AG10803 (cell line): ENCODE measurements at places on chromosomes 7 and 10.
A peak's percentile ranks its signal among the peaks of the same experiment; 100 is the strongest.

- DNase-seq: no peak
These were observed 65.9 kb upstream of the MEOX2 start for GRCh38 chr7:15752377-15752776.

DNA sequence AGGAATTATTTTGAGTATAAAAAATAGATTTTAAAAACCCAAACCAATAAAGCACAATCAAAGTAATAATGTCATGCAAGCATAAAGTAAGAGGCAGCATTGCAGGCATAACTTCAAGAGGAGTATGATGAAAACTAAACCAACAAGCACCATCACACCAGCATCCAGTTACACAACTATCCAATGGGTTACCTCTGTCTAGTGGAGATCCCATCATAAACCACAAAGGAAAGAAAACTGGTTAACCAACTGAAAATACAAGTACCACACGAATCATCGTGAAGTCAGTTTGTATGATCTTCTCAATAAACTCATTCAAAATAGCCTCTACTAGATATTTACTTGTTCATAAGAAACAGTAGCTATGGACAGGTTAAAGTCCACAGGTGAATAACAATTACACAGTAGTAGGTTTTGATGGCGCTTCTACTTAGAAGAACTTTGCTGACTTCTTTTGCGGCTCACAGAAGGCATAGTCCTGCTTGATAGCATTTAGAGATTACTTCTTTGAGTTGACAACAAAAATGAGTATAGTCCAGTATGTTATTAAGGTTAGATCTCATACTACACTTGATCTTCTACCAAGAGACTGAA, 116.6 kb downstream of the MICU1 start:
- peak; percentile 48 for DNase-seq

DNA sequence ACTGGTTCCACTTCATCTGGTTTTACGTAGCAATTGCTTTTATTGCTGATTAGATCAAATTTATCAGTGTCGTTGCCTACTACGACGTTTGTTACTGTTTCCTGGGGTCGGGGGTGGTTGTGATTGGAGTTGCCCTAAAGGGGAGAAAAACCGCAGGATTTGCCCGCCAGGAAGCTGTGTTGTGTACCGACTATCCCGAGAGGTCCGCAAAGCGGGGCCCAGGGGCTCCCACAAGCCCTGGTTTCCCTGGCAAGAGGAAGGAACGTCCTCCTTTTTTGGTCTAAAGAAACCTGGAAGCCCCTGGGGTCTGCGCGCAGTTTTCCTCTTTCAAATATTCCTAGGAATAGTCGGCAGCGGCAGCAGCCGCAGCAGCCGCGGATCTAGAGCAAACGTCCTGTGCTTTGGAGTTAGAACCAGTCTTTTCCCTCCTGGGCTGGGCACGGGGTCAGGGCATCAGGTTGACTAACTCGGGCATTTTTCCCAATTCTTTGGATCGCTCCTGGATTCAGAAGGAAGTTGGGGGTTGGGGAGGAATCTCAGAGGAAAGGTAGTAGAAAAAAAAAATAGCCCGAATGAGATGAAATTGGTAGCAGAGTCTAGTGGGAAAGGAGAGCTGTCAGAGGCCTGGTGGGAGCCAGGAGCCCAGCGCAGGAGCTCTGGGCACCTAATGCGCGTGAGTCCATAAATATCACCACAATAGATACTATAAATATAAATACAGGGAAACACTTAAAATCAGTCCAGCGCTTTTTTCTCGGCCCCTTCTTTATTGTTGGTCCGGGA, 4.6 kb downstream of the VAX1 start:
- no peak for DNase-seq

DNA sequence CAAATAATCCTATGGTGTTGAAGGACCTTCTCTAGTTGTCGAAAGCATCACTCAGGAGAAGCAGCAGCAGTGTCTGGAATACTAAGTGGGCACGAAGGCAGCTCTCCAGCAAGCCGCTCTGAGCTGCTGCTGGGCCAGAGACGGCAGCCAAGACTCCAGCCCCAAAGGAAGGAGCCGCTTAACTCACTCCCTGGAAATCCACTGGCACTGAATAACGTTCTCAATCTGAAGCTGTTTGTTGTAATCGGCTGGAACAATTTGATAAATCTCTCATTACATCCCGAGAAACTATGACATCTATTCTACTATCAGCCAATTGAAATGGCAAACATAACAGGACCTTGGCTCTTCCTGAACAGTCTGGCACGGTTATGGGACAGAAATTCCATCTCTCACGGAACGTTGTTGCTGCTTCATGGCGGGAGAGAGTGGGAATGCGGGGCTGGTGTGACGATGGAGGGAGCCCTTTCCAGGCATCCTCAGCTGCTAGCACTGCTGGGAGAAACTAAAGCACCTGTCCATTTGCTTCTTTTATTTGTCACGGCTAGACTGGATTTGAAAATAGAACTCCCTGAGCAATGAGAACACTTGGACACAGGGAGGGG, 331.5 kb upstream of the RNF32 start:
- DNase-seq: no peak

DNA sequence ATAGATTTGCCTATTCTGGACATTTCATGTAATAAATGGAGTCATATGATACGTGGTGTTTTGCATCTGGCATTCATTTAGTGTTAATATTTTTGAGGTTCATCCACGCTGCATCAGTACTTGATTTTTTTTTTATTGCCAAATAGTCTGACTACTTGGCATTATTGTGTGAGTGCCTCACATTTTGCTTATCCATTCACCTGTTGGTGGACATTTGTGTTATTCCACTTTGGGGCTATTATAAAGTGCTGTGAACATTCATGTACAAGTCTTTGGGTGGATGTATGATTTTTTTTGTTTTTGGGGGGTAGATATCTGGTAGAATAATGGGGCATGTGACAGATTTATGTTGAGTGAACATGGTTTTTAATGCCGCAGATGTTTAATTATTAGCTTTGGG, 19.7 kb downstream of the CUL1 start:
- DNase-seq: peak; percentile 25

DNA sequence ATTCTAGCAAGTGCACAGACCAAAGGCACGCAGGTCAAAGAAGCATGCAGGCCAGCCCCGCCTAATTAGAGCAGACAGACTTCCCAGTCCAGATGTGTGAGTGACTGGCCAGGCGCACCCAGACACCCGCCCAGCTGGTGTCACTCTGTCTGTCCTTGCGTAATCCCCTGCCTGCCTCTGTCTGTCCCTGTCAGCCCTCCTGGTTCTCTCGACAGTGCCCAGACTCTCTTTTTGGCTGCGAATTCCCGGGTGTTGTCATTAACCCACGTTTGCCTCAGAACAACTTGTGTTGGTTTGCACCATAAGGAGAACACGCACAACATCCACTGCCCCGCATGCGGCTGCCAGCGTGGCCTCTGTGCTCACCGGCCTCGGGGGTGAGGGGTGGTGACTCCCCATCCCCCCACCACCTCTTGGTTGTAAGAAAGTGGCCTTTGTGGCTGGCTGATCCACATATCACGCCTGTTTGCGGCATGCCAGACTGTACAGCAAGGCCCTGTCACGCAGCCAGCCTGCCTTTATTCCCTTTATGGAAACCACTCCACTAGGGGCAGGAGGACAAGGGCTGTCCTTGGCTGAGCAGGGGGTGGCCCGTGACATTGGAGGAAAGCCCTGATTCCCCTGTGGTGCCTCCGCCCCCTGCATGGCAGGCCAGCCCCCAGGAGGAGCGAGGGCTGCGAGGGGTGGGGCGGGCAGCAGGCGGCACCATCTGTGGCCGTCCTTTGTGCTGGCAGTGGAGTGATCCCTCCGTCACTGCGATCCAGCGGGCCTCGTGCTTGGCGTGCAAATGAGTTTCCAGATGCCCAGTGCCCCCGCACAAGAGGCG, 72.8 kb upstream of the PPIF start:
- peak; percentile 89 for DNase-seq

DNA sequence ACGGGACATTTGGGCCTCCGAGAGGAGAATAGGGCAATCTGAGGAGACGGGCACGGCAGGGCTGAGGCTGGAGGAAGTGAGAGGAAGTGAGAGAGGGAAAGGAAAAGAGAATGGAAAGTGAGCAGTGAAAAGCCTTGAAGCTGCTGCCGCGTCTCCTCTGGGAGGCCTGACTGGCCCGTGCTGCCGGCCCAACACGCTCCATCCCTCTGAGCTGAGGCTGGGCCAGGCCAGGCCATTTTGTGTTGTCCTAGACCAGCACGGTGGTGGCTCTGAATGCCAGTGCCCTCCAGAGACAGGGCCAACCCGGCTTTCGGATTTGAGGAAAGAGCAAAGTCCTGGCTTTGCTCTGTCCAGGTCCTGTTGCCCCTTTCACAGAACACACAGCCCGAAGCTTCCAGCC, 361.1 kb upstream of the SHH start:
- no peak for DNase-seq

DNA sequence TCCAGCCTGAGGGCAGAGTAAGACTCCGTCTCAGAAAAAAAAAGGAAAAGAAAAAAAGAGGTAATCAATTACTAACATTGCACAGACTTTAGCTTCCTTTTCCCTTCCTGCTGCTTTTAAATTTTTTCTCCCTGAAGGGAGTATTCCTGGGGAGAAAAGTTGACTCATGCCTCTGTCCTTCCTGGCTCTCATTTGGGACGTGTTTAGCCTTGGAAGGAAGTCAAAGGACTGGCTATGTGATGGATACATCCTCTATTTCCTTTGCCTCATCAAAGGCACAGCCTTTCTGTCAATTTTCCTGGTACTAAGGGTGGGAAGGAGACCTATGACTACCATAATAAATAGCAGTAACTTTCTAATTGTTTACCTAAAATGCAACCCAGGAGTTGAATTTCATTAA, 77.6 kb downstream of the ITGA8 start:
- DNase-seq: peak; percentile 74

GRCh38 chr10:33772370-33773252, 438.1 kb upstream of the NRP1 start:
- DNase-seq: peak; percentile 3

GRCh38 chr7:159046300-159046699, 98.4 kb downstream of the VIPR2 start:
- DNase-seq: no peak

DNA sequence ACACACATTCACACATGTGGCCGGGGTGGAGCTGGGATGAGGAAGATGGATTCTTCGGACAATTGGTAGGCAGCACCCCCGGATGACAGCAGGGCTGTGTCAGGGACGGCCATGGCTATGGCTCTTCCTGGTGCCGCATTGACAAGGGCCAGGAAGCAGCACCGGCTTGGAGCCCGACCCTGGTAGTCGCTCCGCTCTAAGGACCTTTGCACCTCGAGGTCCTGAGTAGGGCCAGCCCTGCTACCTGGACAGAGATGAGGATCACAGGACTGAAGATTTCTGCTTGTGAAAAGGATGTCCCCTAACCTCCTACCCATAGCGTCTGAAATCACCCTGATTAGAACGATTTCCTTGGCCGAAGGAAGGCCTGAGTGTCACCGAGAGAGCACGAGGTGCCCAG, 134.1 kb downstream of the ADARB2 start:
- DNase-seq: no peak

GRCh38 chr10:125140151-125140550, 20.2 kb downstream of the CTBP2 start:
- DNase-seq: no peak

DNA sequence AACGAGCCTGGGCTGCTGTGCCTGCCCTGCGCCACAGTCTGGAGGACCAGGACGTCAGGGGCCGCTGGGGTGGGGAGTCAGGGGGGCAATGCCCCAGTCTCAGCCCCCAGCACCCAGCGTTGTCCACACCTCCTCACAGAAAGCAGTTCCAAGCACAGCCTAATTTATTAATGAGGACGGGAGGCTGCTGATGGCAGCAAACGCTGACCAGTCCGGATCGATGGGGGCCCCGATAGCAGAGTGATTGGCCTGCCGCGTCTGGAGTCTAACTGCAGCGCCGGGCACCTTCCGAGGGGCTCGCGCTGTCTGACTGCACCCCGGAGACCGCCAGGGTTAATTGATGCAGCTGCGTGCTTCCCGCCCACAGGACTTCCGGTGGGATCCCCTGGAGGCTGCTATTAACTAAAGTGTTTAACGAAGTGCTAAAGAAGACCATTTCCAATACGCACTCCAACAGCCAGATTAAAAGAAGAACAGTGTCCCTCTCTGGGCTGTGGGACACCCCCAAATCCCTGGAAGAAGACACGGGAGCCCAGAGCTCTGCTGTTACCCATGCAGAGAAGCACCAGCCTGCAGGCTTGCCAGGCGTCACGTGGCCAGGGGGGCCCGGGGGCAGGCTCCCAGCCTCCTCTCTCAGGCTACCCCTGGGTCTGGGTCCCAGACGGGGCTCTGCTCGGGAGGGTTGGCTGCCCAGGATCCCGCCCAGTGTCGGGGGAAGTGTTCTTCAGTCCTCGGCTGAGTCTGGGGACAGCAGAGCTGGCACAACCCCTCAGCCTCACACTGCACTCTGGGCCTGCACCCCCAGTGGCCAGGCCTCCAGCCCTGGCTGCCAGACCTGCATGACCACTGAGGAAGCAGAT, 63.8 kb downstream of the MICALL2 start:
- no peak for DNase-seq

GRCh38 chr10:76195654-76196390, 764.4 kb downstream of the LRMDA start:
- peak; percentile 49 for DNase-seq

DNA sequence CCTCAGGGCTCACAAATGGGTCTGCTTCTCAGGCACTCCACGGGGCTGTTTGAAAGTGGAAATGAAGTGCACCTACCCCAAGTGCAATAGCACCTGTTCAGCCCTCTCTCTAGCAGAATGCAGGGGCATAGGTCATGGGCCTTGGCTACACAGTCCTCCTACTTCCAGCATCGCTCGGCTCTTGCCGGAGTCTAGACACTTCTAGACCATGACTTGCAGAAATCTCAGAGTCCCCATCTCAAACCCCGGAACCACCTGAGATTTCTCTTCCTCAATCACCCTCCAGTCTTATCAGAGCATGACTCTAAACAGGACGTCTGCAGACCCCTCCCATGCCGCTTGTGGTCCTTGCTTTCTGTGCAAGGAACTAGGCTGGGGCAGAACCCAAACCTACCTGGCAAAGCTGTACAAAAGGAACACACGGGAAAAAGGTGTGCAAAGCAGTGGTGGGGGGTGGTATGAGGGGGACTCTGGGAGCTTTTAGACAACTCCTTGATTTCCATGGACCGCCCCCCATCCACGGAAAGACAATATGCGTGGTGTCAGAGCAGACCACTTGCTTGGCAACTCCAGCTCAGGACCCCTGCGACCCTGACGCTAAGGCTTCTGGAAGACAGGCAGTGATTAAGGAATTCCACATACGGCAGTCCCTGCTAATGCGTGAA, 13.8 kb downstream of the TMEM273 start:
- DNase-seq: no peak

- no peak for DNase-seq
These were observed 34.1 kb downstream of the PNLIPRP2 start for GRCh38 chr10:116654816-116655215.

- DNase-seq: no peak
These were observed 6.8 kb downstream of the STRA8 start for GRCh38 chr7:135240441-135240840.
